Right cardiac atrium (tissue), 5 donors: ENCODE measurements at places on chromosomes 7 and 10. TPM values are rescaled to one million over a fixed set of nuclear protein-coding genes. Genes with fewer than 3 reads are reported as not detected.

GRCh38 chr7:120931243-120931642 is 19.3 kb upstream of the ING3 start:
- DNase-seq: no peak

- DNase-seq: peak; percentile 72
Observed at GRCh38 chr10:78433076-78433595, 399.5 kb downstream of the RPS24 start.

- DNase-seq: no peak
Observed at GRCh38 chr7:37853468-37853867, 5.1 kb downstream of the NME8 start.

RBM28 gene
- polyA plus RNA-seq: 29.1 TPM

- no peak for DNase-seq
Observed at GRCh38 chr10:89468191-89468965, 54.0 kb downstream of the IFIT5 start.

- no peak for DNase-seq
Observed at GRCh38 chr7:148155000-148155399, 435.6 kb upstream of the C7orf33 start.
